Upper lobe of left lung (tissue), 6 donors: ENCODE measurements at places on chromosomes 16 and 17.

DNA sequence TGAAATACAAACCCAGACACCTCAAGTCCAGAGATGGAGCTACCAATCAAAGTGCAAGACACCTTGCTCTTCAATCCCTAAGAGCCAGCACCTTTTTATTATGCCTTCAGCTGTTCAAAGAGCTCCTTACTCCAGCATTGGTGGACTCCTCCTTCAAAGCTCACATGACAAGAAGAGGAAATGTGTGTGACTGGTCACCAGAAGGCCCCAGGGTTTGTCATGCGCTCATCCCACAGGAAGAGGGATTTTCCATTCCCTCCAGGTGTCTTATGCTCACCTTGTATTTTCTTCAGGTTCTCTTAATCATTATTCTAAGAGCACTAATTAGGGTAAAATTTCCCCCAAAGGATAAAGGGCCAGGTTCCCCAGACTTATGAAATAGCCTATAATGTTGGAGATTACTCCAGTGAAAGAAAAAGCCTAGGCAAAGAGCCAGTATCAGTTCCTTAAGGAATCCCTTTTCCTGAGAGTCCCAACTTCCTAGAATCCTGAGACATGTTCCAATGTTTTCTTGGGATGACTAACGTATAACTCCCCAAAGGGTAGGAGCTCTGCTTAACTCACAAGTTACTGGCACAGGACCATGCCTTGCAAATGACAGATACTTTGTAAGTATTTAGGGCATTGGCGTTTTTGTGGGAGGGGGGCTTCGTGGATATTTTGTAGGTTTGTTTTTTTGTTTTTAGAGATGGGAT lies 56.9 kb upstream of the SOX9 start:
- DNase-seq = no peak

DNA sequence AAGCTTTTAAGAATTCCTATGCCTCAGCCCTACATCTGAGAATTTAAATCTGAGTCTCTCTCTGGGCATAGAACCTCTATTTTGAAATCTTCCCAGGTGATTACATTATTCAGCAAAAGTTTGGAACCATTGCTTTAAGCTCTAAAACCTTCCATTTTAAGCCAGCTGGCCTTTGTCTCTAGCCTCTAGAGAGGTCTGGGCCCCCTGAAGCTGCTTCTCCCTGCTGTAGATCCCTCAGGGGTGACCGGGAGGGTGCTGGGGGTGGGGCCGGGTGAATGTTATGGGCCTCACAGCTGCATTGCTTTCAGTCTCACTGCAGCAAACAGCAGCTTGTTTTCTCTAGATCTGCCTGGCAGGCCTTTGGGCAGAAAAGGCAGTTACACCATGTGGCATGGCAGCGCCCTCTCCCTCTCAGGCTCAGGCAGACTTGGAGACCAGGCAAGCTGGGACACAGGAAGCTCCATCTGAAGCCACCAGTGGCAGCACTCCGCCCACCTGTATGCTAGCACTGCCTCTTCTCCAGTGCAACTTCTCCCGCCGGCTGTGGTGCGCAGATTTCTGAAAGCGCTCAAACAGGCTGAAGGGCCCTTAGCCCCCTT lies 66.3 kb downstream of the MPRIP start:
- no peak for DNase-seq

- no peak for DNase-seq
Measured at GRCh38 chr17:29024316-29024952, 18.5 kb upstream of the PIPOX start.

DNA sequence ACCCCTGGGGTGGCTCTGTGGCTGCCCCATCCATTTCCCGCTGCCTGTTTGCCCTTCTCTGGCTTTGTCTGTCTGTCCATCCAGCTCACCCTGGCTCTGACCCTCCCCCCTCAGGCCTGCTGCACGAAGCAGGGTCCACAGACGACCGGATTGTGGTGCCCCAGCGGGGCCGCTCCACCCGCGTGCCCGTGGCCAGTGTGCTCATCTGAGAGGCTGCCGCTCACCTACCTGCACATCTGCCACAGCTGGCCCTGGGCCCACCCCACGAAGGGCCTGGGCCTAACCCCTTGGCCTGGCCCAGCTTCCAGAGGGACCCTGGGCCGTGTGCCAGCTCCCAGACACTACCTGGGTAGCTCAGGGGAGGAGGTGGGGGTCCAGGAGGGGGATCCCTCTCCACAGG lies 761 bp upstream of the LAT start:
- DNase-seq = peak; percentile 74

GRCh38 chr17:8020776-8021564 lies 17.9 kb upstream of the ALOX15B start:
- DNase-seq = no peak

DNA sequence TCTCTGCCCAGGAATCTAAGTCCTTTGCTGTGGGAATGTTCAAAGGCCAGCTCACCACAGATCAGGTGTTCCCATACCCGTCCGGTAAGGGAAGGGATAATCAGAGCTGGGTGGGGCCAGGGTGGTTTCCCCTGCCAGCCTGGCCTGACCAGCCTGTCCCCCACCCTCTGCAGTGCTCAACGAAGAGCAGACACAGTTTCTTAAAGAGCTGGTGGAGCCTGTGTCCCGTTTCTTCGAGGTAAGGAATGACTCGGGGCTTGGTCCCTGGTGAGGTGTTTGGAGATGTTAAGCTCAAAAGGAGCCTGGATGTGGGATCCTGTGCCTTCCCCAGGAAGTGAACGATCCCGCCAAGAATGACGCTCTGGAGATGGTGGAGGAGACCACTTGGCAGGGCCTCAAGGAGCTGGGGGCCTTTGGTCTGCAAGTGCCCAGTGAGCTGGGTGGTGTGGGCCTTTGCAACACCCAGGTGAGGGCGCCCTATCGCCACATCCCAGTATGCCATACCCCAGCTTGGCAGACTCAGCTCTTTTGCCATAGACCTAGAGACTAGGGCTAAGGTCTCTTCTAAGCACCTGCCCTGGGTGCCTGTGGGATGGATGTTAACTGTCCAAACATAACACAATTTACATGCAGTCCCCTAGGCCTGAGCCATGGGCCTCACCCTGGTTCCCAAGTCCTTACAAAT lies 997 bp downstream of the ACADVL start:
- DNase-seq = peak; percentile 79

DNA sequence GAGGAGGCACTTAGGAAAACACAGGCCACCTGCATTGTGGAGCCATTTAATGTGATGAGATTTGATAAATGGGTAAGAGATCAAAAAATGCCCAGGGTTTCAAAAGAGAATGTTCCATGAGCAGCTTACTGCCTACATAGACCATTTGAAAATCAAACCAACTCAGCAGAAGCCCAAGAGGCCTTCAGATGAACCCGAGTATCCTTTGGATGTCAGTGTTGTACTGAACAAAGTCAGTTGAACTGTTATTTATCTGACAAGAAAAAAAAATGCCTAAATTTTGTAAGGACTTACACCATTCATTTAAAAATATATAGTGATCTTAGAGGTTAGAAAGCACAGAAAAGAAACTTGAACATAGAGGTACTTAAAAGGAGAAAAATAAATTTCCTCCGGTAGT lies 381.7 kb downstream of the ZFHX3 start:
- no peak for DNase-seq

DNA sequence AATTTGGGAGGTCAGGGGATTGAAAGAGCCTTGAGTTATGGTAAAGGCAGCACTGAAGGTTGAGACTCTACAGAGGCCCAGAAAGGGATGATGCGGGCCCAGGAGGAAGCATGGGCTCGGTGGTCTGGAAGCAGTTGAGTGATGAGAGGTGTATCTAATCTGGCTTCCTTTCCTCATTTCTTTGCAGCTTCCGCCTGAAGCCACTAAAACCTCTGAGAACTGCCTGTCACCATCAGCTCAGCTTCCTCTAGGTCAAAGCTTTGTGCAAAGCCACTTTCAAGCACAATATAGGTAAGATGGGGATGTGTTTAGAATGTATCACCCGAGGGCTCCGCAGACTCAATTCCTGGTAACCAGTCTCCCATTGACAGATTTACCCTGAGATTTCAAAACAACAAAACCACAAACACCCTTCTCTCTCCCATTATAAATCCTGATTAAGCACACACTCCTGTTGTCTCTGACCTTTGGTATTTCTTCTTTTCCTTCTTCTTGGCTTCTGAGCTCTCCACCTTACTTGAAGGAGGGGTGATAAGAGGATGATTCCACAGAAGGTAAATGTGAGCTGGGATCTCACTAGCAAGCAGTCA lies 21.2 kb downstream of the USP43 start:
- no peak for DNase-seq
